CMK (cell line): ENCODE measurements at places on chromosomes 5 and 9.

DNA sequence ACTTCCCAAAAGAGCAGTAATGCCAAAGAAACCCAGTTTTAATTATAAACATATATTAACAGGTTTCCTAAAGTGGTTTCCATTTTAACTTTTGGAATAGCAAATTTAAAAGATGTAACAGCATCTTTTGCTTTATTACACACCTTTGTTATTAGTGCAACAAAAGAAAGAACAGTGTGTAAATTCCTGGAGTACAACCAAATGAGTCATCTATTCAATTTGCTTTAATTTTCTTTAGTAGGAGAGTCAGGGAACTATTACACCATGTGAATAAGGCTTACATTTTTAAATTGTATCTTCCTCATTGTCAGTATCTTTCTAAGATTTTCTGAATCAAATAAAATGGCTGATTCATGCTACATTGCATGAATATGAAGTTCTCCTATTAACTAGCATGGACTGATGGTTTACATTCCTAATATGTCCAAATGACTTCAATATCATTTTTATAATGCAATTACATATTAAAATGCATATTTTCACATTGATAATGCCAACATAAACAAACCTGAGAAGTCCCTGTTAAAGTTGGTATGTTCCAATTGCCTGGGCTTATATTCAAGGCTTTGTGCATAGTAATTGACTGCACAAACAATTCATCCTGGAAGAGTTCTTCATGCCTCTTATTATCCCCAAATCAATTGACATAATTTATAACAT, 22.5 kb downstream of the EDIL3 start:
- DNase-seq = no peak

DNA sequence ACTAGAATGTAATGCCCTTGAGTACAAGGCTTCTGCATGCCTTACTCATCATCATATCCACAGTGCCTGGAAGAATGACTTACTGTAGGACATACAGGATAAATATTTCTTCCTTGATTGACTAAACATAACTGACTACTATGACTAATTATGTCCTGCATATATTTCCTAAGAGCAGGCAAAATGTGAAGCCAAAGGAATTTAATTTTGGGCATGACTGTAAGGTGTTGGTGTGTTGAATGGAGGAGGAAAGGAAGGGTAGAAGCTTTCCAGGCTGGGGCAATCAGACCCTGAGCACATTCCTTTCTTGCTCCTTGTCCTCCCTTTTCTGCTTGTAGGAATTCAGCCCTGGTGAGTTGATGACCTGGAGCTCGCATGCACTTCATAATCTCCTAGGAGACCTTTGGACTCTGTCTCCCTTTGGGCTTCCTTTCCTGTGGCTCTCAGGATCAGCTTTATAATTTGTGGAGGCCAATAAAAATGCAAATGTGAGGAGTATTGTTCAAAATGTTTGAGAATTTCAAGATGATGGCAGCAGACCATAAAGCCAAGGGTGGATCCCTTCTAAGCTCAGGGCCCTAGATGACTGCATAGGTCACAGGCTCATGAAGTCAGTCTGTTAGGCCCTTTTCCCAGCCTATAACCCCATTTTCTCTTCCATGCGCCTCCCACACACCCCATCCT, 174.0 kb downstream of the HMHB1 start:
- no peak for DNase-seq

- no peak for DNase-seq
Measured at GRCh38 chr9:100652850-100653249, 75.0 kb downstream of the CAVIN4 start.

DNA sequence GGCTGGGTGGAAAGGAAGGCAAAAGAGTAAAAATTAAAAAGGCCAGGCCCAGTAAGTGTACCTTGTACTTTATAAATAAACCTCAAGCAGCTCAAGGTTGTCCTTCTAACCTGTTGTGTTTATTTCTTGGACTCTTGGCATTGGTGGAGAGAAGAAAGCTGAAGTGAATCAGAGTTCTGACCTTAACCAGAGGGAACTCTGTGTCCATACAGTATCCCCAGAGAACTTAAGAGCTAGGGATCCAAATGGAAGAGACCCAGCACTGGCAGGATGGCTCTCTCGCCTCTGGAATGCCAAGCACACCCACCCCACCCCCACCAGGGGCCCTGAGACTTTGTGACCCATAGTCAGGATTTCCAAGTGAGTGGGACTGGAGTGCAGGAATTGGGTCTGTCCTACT, 14.2 kb downstream of the NUDT2 start:
- DNase-seq = no peak

DNA sequence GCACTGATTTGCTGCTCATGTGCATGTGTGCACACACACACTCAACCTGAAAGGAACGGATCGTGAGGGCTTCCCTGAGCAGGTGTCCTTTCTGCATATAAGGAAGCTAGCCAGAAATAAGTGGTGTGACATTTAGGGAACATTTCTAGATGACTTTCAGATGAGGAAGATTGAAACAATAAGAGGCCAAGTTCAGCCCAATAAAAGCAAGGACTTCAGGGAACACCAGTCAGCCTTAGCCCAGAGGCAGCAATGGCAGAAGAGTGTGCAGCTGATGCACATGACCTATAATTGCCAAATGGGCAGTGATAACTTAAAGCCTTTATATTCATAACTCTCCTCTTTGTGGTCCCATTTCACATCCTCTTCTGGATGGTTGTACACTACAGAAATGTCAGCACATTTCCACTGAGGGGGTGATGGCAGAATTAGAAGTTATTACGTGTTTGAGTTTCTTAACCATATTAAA, 255.5 kb downstream of the TRIM32 start:
- DNase-seq = no peak

GRCh38 chr5:53364061-53364460, 116.4 kb upstream of the FST start:
- DNase-seq = no peak

GRCh38 chr9:116873491-116873890, 186.4 kb downstream of the TRIM32 start:
- no peak for DNase-seq

DNA sequence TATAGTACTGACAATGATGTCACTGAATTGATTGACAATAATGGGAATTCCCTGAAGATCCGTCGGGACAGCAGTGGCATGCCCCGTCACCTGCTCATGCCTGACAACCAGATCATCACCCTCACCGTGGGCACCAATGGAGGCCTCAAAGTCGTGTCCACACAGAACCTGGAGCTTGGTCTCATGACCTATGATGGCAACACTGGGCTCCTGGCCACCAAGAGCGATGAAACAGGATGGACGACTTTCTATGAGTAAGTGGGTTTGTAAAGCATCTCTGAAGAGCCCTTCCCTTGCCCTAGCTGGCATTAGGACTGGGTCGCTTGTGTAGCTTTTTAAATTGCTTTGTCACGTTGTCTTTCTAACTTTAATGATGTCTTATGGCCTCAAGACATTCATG, 72.7 kb upstream of the WWC1 start:
- DNase-seq = no peak
